ENCODE measurements at places on chromosomes 3 and 15.

DNA sequence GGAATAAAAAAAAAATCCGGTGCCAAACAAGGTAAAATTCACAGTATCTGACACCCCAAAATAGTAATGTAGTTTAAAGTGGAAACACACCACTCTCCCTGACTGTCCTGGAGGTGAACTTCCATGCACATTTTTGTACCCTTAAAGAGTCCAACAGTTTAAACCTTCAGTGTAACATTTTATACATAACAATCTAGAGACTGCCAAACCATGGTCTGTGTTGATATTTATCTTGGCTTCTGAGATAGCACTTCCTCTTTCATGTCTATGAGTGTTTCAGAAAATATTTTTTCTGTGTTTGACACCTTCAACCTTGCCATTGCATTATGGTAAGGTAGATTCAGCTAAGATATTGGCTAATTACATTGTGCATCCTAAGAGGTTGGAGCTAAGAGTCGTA, 13.9 kb downstream of the TMEM45A start:
- DNase-seq = no peak

DNA sequence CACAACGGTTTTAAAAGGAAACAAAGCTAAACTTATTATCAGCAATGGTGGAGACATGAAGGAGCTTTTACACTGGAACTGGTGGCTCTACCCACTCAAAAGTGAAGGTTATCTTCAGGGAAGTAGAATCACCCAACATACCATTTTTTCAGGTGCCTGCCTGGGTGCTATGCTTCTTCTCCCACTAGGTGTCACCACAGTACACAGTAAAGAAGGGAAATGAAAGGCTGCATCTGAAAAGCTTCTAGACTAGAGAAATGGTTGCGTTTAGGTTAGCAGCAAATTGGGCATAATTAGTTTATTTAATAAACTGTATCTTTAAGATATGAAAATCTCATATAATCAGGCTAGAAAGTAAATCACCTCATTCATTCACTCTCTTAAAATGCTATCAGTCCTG, 47.0 kb upstream of the SELENOK start:
- peak; percentile 2 for DNase-seq

GRCh38 chr15:85742186-85742821, 52.4 kb downstream of the KLHL25 start:
- no peak for DNase-seq

- no peak for DNase-seq
Measured at GRCh38 chr15:64146041-64146440, 5.5 kb upstream of the SNX22 start.

GRCh38 chr3:121619691-121620090, 26.5 kb downstream of the FBXO40 start:
- no peak for DNase-seq

All from activated T-cell treated with anti-CD3 and anti-CD28 coated beads for 48 hours (primary cell).